ENCODE measurements at places on chromosomes 6 and 20.

DNA sequence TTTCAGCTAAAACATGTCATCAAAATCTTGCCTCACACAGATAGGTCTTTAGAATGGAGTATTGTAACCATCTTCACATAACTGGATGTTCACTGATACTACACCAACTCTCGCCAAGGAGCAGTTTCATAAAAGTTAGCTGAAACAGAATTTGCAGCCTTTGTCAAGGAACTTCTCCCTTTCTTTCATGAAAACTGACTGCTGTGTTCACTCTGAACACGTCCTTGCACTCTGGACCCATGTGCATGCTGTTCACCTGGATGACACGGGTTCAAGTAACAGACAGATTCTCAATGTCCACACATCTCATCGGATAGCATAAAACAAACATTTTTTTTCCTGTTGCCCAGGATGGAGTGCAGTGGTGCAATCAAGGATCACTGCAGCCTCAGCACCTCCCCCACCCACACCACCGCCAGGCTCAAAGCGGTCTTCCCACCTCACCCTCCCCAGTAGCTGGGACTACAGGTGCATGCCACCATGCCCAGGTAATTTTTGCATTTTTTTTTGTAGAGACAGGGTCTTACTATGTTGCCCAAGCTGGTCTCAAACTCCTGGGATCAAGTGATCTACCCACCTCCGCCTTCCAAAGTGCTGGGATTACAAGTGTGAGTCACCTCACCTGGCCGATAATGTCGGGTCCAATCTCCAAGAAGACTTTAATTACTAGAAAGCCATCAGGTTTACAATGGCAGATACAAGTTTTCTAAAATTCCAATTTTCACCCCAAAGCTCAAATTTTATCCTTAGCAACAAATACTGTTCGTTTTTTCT, 9.4 kb downstream of the DIDO1 start:
- no peak for DNase-seq

DNA sequence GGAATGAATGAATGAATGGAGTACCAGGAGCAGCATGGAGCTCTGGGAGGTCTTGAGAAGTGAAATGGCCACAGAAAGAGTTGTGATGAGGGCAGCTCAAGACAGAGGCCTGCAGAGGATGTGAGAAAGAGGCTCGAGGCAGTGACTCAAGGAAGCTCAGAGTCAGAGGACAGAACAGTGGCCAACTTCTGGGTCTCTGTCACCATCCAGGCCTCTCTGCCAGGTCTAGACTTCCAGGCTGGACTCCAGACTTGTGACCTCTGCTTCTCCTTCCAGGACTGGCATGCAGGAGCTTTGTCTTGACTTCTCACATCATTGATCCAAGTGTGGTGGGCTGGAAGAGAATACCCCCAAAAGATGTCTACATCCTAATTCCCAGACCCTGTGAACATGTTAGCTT, 119.8 kb downstream of the TOX2 start:
- DNase-seq = no peak

DNA sequence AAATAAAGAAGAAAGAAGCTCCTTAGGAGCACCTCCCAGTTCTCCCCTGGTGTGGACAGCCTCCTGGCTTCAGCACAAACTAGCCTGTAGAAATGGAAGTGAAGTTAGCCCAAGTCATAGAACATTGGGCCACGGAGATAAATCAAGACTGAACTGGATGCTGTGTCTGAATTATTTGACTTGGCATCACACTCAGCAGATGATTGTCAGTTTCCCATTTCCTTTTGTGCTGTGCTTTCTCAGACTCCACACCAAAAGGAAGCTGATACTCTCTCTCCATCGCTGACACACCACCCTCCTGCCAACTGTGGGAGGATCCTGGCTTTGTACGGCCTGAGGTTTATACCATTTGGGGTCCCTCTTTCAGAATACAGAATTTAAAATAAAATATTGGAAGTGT, 209.8 kb downstream of the TFAP2A start:
- no peak for DNase-seq

- no peak for DNase-seq
These were observed 16.5 kb upstream of the NXT1 start for GRCh38 chr20:23334111-23334510.

- DNase-seq = no peak
These were observed 44.5 kb upstream of the VSX1 start for GRCh38 chr20:25126204-25127029.

DNA sequence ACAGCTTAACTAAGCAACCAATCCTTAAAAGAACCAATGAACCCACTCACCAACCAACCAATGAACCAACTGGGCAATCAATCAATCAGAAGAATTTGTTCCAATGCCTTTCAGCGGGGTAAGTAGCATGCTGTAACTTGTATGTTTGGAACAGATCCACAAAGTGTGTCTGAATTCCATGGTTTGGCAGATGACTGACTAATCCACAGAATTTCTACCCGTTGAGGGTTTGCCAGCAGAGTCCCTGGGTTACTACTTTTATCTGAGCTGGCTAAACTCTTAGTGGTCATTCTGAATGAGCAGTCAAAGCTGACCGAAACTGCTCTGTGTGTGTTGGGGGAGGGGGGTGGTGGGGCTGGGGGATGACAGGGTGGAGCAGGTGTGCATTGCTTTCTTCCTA, 125.0 kb upstream of the JAG1 start:
- peak; percentile 61 for DNase-seq

- no peak for DNase-seq
These were observed 16.0 kb downstream of the SLC52A3 start for GRCh38 chr20:752291-752690.

DNA sequence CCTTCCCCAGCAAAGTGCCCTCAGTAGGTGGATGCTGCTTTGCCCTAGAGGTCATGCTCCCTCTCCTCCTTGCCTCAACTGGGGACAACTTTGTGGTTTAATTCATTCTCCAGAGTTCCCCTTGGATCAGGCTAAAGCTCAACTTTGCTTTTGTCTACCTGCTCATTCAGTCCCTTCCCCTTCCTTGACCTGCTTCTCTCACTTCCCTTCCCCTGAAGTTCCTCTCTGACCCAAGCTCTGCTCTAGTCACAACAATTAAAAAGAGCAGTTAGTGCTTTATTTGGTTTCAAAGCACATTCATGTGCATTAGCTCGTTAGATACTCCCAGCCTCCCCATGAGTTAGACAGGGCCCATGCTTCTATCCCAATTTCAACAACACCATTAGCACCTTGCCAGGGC, 71.3 kb downstream of the DZANK1 start:
- no peak for DNase-seq

DNA sequence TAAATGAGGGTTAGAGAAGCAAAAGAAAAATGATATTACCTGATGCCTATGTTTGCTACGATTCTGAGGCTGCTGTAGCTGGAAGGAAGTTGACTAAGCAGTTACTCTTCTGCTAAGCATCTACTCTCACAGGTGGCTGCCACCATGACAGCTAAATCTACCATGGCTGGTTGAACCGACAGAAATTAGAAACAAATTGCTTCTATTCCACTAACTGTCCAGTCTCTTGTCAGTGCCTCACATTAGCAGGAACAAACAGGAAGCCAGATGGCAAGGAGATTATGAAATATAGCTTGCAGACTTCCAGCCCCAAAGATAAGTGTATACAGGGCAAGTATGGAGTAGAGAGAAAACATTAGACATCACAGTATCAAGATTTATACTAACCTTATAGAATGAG, 59.4 kb upstream of the TMEM200A start:
- DNase-seq = no peak

DNA sequence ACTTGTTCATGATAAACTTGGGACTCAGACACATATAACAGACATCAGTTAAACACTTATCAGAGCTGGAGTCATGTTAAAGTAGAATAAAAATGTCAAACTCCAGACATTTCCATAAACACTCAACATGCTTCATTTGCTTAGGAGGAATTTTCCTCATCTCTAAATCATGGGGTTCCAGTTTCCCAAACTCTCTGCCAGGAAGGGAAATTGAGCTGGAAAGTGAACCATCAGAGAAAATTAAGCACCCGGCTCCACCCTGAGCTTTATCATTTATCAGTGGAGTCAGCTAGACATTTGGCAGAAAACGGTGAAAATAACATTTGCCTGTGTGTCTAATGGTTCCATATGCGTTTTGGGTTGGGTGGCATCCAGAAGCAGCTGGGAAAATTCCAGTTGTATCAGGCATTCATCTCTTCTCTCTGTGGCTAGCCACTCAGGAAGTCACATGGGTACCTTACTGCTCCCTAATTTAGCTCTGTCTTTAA, 25.3 kb upstream of the ZNFX1 start:
- DNase-seq = peak; percentile 58

DNA sequence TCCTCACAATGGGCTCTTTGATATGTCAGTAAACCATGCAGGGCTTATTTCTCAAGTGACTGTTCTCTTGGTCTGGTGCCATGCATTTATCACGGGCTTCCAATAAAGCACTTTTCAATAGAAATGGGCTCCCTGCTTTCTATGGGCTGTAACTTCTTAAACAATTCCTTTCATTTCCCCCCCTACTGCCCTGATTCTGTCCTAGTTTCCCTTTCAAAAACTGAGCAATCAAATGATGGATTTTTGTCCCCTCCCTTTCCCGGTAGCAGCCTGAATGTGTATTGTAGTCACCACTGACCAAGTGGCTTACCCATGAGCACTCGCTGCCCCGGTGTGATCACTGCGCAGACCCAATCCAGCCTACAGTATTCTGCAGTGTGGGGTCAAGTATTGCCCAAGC, 13.9 kb downstream of the RPS10 start:
- peak; percentile 15 for DNase-seq

- peak; percentile 81 for DNase-seq
These were observed 45.1 kb upstream of the NEDD9 start for GRCh38 chr6:11277275-11278206.

- no peak for DNase-seq
These were observed 47.7 kb downstream of the STAU1 start for GRCh38 chr20:49140411-49140810.

GRCh38 chr6:35351422-35351821, 9.1 kb downstream of the PPARD start:
- no peak for DNase-seq

DNA sequence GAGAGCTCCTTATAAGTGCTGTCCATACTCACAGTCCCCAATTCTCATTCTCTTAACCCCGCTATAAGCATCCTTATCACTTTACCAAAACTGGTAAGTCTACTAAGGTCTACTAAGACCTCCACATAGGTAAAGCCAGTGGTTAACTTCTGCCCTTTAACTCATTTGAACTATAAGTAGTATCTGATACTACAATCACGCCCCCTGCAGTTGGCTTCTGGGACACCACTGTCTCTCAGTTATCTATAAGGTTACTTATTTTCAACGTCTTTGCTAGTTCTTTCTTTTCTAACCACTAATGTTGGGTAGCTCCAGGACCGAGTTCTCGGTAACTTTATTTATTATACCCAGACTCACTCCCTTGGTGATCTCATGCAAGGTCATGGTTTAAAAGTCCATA, 142.6 kb downstream of the ARHGAP18 start:
- DNase-seq = peak; percentile 28

DNA sequence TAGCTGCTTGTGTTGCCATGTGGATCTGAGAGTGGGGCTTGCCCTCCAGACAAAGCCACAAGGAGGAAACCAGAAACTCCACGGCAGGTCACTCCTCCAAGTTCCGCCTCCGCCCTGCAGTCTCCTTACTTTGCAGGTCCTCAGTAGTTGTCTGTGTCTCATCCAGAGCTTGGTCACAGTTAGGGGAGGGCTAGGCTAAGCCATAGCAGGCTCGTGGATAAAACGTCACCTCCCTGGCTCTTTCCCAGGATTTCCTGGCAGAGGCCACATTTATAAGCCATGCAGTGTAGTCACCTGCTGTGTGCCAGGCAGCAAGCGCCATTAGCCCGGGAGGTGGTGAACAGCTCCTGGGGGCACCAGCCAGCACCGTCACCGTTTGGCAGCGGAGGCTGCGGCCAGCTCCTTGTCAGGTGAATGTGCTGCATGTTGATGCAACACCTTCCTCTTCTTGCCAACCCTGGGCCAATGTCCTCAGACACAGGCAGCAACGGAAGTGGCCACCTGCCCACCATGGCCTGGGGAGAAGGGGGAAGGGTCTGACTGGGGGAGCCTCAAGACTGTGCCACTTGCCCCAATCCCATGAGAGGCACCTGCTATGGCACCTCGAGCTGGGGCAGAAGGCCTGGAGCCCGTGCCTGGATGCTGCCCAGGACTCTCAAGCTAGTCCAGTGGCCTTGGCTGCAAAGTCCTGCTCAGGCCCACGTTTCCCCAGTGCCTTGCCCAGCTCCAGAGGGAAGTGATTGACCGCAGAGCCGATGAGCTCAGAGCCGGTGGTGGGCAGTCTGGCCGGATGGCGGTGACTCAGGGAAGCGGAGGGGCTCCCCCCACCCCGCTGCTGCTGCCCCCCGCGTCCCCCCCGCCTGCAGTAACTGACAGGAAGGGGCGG, 39.0 kb upstream of the SLCO4A1 start:
- DNase-seq = peak; percentile 64

- DNase-seq = no peak
These were observed 74.0 kb upstream of the PROKR2 start for GRCh38 chr20:5390720-5391119.

GRCh38 chr6:84772428-84773132, 8.2 kb upstream of the TBX18 start:
- DNase-seq = peak; percentile 46

- DNase-seq = no peak
These were observed 6.0 kb upstream of the IER3 start for GRCh38 chr6:30750379-30750668.

DNA sequence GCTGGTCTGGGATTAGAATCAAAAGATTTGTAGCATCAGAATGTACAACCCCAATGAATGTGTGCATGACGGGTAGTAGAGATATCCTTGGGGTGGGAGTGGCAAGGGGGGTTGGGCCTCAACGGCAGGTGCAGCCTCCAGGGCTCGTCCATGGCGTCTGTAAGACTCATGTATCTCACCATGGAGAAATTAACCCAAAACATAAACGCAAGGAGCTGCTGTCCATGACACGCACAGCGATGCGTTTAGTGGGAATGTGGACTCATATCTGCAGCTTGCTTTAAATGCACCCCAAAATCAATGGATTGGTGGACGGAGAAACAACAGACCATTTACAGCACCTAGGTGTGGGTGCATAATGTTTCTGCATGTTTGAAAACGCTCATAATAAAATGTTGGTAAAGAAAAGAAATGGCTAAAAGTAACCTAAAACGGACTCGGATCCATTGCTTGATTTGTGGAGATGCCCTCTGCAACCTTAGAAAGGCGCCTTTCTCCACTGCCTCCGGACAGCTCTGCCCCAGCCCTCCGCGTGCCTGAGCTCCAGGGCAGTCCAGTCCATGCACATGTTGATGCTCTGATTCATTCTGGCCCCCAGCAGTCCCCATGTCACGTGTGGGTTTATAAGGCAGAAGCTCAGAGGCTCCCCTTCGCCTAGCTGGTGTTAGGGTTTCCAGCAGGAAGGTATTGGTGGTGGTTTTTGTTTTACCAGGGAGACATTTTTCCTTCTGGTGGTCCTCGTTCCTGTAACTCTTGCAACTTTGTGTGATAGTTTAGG, 24.5 kb downstream of the PYGB start:
- no peak for DNase-seq

DNA sequence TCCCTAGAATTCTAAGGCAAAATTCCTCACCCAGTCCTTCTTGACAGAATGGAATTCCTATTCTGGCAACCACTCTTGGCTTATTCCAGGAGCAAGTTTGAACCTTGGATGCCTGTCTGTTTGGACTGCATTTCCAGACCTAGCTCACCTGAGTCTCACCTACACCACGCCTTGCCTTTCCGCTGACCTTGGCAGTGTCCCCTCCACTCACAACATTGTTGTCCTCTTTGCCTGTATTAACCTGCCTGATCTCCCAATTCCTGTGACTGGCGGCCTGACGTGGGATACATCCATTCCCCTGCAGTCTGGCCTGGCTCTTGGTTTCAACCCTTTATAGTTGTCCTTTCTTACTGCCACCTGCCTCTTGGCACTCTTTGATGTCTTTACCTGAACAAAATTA, 281.4 kb upstream of the SOX4 start:
- DNase-seq = no peak

GRCh38 chr20:52213995-52214394, 22.4 kb upstream of the ZFP64 start:
- no peak for DNase-seq
